ENCODE measurements at places on chromosomes 5 and 9. TPM values are rescaled to one million over a fixed set of nuclear protein-coding genes. Genes with fewer than 3 reads are reported as not detected.

The GALNT12 gene
- total RNA-seq = 22.4 TPM

The DND1 gene
- 0.83 TPM for total RNA-seq

The CYFIP2 gene
- 12.6 TPM for total RNA-seq

The ANKRD31 gene
- total RNA-seq = 0.06 TPM

- H3K4me1 ChIP-seq = peaks cover 27% of the 10 kb centered on the region
- no peaks in the 10 kb centered on the region for H3K27me3 ChIP-seq
- no peak for DNase-seq
- no peak overlapping the region for H3K27ac ChIP-seq
Observed at GRCh38 chr5:156556666-156557406, 229.9 kb downstream of the SGCD start.

DNA sequence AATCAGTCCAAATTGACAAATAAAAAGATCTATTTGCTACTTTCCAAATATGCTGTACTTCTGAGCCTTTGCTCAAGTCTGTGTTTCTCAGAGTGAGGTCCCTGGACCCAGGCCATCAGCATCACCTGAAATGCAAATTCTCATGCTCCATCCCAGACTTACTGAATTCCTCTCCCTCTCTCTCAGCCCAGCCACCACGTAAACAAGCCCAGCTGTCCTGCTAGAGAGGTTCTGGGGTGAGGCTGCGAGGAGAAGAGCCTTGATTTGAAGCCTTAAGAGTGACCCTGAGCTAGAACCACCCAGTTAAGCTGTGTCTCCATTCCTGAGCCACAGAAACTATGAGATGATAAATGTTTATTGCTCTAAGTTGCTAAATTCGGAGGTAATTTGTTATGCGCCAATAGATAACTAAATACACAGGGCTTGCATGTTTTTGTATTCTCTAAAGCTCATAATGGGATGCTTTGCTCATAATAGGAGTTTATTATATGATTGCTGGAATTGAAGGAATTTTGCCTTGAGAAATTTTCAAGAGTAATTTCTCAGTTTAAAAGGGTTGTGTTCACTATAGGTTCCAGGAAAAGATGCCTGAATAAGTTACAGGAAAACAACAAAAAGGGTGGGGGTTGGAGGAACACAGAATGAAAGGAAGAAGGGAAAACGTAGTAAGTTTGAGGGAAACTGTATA is 98.9 kb upstream of the SPATA31D4 start:
- H3K27ac ChIP-seq = peak overlapping the region; percentile 58
- H3K36me3 ChIP-seq = no peaks in the 10 kb centered on the region

DNA sequence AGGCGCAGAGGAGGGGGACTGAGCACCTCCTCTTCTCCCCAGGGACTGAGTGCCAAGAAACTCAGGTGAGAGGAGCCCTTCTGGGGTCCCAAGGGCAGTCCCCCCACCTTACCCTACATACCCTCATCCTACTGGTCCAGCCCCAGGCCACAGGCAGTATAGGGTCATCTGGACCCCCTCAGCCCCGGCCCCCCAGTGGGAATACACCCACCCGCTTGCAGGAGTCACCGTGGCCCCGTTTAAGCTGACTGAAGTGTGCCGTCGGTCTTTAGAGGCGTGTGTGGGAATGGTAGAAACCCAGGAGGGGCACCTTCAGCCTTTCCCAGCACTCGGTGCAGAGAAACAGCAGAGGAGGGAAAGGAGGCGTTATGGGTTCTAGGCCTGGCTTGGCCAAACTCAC is 30.8 kb downstream of the COL15A1 start:
- DNase-seq = no peak
- H3K4me3 ChIP-seq = peak overlapping the region; percentile 41
- H3K27me3 ChIP-seq = no peaks in the 10 kb centered on the region
- peak overlapping the region; percentile 89 for H3K27ac ChIP-seq

DNA sequence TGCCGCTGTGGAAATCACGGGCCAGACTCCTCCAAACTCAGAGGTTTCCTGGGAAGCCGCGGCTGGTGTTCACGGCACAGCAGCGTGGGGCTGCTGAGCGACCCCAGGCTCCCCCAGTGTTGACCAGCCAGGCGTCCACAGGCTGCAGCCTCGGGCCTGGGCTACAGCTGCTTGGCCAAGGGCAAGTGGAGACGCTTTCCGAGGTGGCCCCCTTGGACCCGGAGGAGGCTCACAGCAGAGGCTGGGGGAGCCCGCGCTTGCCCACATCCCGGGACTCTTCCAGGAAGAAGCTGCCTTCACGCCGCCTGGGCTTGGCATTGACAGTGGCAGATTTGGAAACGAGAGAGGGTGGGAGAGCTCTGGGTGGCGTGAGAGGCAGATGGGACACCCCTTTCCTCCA is 53.1 kb upstream of the FCN2 start:
- H3K36me3 ChIP-seq = peaks cover 11% of the 10 kb centered on the region
- no peak for DNase-seq
- H3K27ac ChIP-seq = no peak overlapping the region
- H3K4me1 ChIP-seq = no peaks in the 10 kb centered on the region
- no peaks in the 10 kb centered on the region for H3K27me3 ChIP-seq

- no peak overlapping the region for H3K27ac ChIP-seq
- no peaks in the 10 kb centered on the region for H3K4me1 ChIP-seq
- H3K36me3 ChIP-seq = no peaks in the 10 kb centered on the region
- peak; percentile 86 for DNase-seq
- H3K27me3 ChIP-seq = no peaks in the 10 kb centered on the region
Observed at GRCh38 chr9:129287619-129288305, 109.7 kb upstream of the IER5L start.

DNA sequence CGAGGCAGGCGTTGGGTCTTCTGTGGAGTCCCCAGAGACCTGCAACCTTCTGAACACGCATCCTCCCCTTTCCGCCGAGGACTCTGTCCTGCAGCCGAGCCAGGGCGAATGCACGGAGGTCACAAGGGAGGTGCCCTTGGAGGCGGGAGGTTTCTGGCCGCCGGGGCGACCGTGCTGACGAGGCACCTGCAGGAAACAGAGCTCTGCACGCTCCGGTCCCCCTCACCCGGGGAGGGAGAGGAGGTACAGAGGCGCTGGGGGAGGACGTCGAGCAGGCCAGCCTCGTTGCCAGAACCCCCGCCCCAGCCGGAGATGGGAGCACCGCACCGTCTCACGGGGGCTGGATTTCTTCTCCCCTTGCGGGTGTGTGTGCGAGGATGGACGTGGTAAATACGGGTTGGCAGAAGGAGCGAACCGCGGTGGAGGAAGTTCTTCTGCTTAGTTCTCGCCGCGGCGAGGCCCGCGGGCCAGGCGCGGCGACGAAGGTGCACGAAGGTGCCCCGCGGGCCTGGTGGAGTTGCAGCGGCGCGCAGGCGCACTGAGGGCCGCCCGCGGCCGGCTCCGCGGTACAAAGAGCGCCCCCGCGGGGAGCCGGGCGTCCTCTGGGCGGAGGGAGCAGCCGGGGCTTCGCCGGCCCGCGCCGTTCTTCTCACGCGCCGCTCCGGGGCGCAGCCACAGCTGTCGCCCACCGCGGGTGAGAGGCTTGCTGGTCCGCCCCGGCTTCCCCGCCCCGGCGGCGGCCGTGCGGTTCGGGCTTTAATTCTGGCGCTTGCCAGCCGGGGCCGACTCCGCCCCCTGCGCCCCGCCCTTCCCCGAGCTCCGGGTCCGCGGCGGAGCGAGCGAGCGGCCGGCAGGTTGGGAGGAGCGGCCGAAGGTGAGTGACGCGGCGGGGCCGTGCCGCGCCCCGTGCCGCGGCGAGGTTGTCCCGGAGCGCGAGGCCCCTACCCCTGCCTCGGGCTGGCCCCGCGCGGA is 289.5 kb downstream of the DOCK8 start:
- H3K27ac ChIP-seq = peak within 1 kb of the TSS; percentile 82
- no peaks in the 10 kb centered on the region for H3K36me3 ChIP-seq
- no peak for DNase-seq

DNA sequence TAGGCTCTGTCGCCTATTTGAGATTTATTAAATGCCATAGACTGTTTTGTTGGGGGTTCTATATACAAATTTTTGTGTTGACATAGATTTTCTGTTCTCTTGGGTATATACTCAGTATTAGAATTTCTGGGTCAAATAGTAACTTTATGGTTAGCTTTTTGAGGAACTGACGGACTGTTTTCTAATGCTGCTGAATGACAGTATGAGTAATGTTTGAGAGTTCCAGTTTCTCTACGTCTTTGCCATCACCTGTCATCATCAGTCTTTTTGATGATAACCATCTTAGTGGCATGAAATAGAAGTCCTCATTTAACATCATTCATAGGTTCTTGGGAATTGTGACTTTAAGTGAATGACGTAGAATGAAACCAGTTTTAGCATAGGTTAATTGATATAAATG is 60.1 kb downstream of the CCDC171 start:
- no peaks in the 10 kb centered on the region for H3K36me3 ChIP-seq
- no peak overlapping the region for H3K4me3 ChIP-seq
- H3K27me3 ChIP-seq = no peaks in the 10 kb centered on the region
- H3K4me1 ChIP-seq = no peaks in the 10 kb centered on the region
- DNase-seq = no peak
- no peak overlapping the region for H3K27ac ChIP-seq

GRCh38 chr5:52988335-52989024 is 672 bp upstream of the ITGA2 start:
- H3K36me3 ChIP-seq = no peaks in the 10 kb centered on the region
- no peak for DNase-seq
- H3K27ac ChIP-seq = peak overlapping the region; percentile 76
- H3K4me3 ChIP-seq = peak overlapping the region; percentile 75
- no peaks in the 10 kb centered on the region for H3K27me3 ChIP-seq

DNA sequence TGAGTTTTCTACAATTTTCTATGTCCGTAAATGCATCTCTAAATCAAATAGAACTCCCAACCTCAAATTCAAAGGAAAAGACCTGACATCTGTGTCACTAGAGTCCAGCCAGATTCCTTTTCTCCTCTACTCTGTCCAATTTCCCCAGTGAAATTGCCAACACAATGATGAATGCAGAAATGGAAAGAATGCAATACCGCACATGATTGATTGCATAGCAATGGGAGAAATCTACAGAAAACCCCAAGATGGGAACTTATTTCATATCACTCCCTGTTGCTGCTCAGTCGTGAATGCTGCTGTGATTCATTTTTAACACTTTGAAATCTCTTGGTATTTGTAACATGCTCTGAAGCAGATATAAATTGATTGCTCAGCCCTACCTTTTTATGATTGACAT is 355.1 kb upstream of the TUSC1 start:
- DNase-seq = no peak
- H3K36me3 ChIP-seq = no peaks in the 10 kb centered on the region
- H3K4me3 ChIP-seq = no peak overlapping the region
- no peaks in the 10 kb centered on the region for H3K27me3 ChIP-seq
- no peak overlapping the region for H3K27ac ChIP-seq
- H3K4me1 ChIP-seq = peaks cover 6% of the 10 kb centered on the region

DNA sequence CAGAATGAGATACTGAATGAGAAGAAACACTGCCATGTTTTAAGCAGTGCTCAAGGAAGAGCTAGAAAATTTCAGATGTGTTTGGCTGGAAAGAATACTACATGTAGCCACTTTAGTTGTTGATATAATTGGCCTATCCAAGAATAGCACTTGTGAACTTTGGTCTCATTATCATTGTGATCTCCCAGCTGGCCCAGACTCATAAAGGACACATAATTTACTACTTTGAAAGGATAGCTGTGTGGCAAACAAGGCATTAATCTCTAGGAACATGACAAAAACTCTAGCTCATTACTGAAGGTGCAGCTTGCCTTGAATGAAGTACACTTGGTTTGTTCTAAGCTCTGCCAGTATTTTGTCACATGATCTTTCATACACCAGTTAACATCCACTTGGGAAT is 356.3 kb downstream of the CSNK1G3 start:
- H3K4me1 ChIP-seq = peaks cover 5% of the 10 kb centered on the region
- H3K36me3 ChIP-seq = no peaks in the 10 kb centered on the region
- H3K27me3 ChIP-seq = no peaks in the 10 kb centered on the region
- H3K4me3 ChIP-seq = no peak overlapping the region
- H3K27ac ChIP-seq = no peak overlapping the region
- DNase-seq = no peak

DNA sequence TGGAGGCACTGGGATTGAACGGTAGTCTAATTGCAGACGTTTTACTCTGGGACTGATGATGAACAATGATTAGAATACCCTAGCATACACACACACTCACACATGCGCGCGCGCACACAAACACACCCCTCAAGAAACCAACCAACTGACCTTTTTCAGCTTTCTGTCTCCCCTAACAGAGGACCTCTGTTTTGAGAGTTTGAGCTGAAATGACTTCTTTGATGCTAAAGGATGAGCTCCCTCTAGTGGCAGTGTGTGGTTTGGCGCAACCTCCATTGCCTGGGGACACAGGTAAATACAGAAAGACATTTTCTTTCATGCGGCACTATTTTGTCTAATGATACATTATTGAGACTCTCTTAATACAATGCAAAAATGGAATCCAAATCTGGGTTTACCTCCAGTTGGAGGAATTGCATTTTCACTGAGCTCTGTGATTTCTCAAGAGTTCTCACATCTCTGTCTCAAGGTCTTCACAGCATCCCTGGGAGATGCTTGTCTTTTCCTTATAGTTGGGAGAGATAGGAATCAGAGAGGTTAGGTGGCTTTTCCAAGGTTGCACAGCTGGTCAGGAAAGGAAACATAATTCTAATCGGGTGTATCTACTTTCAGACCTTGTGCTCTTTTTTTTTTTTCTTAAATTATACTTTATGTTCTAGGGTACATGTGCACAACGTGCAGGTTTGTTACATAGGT is 187.5 kb downstream of the TMEM38B start:
- no peak overlapping the region for H3K4me3 ChIP-seq
- H3K27ac ChIP-seq = no peak overlapping the region
- H3K27me3 ChIP-seq = no peaks in the 10 kb centered on the region
- H3K4me1 ChIP-seq = no peaks in the 10 kb centered on the region
- DNase-seq = peak; percentile 90
- no peaks in the 10 kb centered on the region for H3K36me3 ChIP-seq

GRCh38 chr5:756865-757345 is 27.6 kb downstream of the ZDHHC11B start:
- H3K36me3 ChIP-seq = peaks cover 9% of the 10 kb centered on the region
- H3K27me3 ChIP-seq = no peaks in the 10 kb centered on the region
- H3K27ac ChIP-seq = peak overlapping the region; percentile 77
- no peak overlapping the region for H3K4me3 ChIP-seq
- H3K4me1 ChIP-seq = peaks cover 45% of the 10 kb centered on the region

DNA sequence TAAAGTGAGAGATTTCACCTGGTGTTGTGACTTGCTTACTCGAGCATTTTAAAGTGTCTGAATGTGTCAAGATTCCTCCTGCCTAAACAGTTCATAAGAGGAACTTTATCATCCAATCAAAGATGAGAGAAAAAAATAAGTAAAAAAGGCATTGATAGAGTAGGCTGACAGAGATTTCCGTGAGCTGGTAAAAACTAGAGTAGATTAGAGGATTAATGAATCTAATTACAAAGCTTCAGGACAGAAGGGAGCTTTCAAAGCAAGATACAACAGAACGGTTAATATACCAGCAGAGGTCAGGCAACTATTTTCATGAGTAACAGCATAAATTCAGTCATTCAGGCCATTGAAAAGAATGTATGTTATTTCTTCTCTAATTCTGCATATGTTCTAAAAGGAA is 91.5 kb downstream of the ADAMTS6 start:
- H3K4me3 ChIP-seq = no peak overlapping the region
- no peaks in the 10 kb centered on the region for H3K27me3 ChIP-seq
- DNase-seq = no peak
- H3K27ac ChIP-seq = no peak overlapping the region
